ENCODE measurements at places on chromosomes 6 and 20.

- DNase-seq = no peak
Observed at GRCh38 chr6:37369321-37370201, 15.8 kb downstream of the RNF8 start.

- no peak for DNase-seq
Observed at GRCh38 chr6:13663986-13664385, 47.6 kb downstream of the RANBP9 start.

GRCh38 chr20:50725724-50726005, 5.7 kb upstream of the PARD6B start:
- DNase-seq = no peak

DNA sequence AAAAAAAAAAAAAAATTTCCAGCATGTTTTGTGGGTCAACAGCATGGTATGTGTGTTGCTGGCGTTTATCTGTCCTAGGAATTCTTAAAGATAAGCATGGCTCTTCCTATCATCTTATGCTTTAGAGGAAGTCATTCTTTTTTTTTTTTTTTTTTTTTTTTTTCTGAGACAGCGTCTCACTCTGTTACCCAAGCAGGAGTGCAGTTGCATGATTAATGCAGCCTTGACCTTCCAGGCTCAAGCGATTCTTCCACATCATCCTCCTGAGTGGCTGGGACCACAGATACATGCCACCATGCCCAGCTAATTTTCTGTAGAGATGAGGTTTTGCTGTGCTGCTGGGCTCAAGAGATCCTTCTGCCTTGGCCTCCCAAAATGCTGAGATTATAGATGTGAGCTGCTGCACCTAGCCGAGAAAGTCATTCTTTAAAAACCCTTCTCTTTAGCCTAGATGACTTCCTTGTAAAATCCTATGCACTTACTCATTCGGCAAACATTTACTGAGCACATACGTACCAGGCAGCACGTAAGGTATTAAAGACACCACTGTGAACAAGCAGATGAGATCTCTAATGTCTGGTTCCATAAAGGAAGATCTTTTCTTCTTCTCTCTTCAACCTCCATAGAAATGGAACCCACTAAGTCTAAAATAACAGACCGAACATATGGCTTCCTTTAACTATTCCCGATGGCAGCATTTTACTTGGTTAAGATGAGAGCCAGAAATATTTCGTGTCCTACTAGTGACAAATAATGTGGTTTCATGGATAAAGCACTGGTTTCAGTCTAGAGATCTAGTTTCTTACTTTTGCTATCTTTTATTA, 122.4 kb downstream of the RIN2 start:
- no peak for DNase-seq

- peak; percentile 77 for DNase-seq
Observed at GRCh38 chr20:59515013-59515905, 89.1 kb upstream of the PHACTR3 start.

GRCh38 chr20:45343532-45344167, 4.6 kb downstream of the SDC4 start:
- peak; percentile 68 for DNase-seq

- DNase-seq = no peak
Observed at GRCh38 chr6:156599366-156599765, 177.8 kb upstream of the ARID1B start.

DNA sequence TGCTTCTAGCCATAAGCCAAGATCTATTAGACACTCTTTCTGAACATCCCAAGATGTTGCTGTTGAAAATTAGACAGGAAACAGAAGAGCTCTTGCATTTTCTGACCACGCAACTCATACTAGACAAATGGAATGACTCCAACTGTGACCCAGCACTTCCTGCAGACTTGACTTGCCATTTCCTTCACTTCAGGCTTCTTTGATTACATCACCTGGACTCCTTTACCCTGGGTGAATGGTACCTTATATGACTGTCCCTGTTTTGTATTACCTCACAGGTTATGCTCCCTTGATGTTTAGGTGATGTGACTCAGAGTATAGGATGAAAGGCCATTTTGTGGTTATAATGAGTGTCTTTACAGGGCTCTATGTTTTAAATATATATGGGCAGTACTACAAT, 236.1 kb downstream of the BMP2 start:
- DNase-seq = no peak

GRCh38 chr6:126419901-126420300, 80.0 kb downstream of the CENPW start:
- no peak for DNase-seq

GRCh38 chr6:43185391-43185985, 3.5 kb downstream of the CUL9 start:
- DNase-seq = no peak

DNA sequence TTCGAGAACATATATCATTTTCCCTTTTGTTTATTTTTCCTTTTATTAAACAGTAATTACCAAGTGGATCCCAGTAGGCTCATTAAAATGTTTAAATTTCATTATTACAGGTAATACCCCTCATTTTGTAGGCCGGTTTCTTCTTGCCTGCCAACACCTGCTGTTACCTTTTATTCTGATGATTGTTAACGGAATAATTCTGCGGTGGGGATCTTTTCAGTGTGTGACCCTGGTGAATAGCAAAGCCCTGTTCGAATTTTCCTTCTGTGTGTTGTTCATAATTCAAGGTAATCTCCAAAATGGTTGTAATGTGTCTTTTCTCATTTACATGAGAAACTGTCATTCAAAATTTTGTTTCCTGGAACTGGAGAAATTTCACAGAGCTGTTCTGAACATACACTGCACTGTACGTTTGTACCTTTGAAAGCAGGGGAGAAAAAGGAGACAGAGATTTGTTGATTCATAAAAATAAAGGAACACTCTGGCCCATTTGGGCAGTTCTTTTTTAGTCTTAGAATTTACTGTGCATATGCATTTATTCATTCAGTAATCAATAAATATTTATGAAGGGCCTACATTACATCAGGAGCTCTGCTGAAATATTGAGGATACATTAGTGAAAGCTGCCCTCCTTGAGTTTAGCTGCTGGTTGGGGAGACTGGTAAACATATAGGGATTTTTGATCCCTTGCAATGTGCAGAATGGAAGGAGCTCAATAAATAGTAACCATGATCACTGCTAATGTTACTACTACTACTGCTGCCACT, 502.0 kb downstream of the QKI start:
- no peak for DNase-seq

DNA sequence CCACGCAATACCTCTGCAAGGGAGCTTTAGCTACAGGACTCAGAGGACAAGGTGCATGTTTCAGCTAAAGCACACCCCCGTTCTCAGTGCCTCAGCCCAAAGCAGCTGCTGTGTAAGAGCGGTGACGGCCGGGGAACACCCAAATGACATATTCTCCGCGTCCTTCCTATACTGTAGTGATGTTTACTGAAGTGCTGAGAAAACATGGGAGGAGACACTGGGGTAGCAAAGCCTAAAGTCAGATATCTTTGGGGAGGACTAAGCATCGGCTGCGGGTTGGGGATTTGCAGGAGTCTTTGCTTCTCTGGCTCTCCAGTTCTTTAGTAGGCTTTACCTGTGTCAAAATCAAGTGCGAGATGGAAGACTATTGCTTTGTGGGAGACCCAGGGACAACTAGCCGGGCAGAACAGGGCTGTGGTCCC, 1.7 kb downstream of the SLC22A23 start:
- DNase-seq = peak; percentile 51

DNA sequence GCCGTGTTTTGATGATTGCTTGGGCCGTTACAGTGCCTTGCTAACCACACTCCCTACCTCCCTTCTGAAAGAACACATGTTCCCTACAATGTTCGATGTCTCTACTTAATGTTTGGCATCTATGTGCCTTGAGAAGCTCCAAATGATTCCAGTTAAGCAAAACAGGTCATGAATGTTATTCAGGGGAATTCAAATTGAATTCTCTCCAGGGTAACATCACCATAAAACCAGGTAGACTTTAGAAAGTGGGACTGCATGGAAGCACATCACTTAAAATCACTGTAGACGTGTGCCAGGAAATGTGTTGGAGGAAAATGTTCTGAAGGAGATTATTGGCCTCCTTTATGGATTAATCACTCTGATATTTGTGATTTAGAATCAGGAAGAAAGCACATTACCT, 128.1 kb downstream of the ADAT2 start:
- no peak for DNase-seq

GRCh38 chr6:89339565-89339964, 13.0 kb downstream of the UBE2J1 start:
- no peak for DNase-seq

- DNase-seq = no peak
Observed at GRCh38 chr20:54122189-54122588, 51.6 kb downstream of the CYP24A1 start.

GRCh38 chr6:17883665-17884497, 103.6 kb downstream of the KIF13A start:
- DNase-seq = no peak

DNA sequence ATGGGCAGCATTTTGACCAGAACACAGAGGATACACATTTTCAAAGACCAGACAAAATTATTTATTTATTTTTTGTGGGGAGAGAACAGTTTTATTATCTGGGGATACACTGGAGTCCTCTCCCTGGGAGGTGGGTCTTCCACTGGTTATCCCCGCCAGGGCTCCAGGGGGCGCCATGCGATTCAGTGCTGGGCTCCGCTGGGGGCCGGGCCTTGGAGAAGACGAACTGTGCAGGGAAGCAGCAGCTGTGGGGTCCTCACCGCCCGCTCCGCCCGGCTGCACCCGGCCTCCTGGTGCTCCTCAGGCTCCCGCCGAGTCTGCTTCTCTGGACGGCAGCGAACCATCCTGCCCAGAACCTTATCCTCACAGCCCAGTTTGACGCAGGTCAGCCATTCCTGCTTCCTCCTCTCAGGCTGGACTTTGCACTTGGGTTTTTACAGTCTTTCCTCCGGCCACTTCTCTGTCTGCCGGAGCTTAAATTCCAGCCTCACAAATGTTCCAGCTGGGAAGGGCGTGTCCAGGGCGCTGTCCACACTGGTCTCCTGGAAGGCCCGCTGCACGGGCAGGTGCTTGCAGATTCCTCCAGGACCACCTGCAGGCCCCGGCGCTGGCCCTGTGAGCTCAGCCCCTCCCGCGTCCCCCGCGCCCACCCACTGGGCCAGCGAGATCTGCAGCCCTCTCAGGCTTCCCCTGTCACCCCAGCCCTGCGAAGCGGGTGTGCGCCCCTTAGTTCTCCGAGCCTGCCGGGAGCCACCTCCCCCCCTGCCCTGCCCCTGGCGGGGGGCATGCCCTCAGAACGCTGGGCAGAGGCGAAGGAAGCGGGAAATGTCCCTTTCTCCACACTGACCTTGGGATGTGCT, 1830.0 kb upstream of the DEFB115 start:
- peak; percentile 25 for DNase-seq

GRCh38 chr20:49890471-49891361, 24.6 kb downstream of the SPATA2 start:
- no peak for DNase-seq

GRCh38 chr6:97094376-97094775, 169.8 kb downstream of the KLHL32 start:
- no peak for DNase-seq

DNA sequence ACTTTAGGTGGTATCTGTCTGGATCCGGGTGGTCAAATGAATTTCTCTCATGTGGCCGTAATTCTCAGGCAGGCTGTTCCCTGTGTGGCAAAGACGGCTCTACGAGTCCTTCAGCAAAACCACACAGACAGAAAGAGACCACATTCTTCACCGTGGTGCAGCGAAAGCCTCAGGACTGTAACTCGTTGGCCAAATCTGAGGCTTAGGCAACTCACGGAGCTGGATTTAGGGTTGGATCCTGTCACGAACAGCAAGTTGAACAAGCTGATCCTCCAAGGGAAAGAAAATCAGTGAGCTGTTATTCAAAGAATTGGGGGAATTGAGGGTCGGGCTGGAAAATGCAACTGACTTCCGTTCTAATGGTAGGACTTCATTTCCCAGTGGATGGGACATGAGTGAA, 167.4 kb downstream of the ZMYND8 start:
- DNase-seq = no peak

DNA sequence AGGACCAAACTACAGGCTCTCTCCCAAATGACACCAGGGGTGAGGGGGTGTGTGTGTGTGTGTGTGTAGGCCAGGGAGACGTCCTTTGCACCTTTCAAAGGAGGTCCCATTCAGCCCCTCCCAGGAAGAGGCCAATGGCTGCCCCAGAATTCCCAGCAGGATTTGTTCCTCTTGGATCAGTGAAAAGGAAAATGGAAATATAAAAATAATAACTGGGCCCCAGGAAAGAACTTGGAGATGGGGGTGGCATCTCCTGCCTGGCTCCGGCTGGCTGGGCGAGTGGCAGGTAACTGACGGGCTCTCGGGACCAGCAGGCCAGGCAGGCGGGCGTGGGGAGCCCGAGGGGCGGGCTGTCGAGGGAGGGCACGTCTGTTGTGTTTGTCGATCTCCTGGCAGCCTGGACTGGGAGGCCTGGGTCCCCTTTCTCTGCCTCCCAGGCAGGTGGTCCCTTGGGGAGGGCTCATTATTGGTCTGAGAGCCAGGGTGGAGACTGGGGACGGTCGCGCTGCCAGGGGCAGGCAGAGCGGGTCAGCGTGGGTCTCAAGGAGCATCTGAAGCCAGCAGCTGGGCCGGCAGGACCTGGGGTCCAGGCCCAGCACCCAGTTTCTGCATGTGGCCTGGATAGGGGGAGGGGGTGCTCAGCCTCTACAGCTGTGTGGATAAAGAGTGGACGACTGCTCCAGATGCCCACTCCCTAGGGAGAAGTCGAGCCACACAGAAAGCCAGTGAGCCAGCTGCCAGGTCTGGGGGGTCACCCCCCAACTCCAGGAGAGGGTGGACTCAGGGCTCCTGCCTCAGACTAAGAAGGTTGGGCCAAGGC, 3.1 kb downstream of the NOL4L start:
- no peak for DNase-seq

- DNase-seq = no peak
Observed at GRCh38 chr6:44138717-44139350, 11.5 kb downstream of the TMEM63B start.

DNA sequence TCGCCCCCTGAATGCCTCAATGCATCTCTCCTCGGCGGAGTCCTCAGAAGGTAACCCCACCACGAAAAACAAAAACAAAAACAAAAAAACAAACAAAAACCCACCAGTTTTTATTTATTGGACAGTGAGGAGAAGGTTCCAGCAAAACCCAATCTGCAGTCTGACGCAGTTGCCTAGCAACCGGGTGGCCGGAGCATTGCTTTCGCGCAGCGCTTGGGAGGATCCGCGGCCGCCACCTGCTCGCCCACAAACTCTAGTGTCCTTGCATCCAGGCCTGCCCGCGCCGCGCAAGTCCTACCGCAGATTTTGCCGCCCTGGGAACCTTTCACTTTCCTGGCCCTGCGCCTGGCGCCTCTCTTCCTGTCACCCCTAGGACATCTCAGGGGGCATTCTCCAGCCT, 17.6 kb downstream of the TFAP2B start:
- DNase-seq = no peak

- no peak for DNase-seq
Observed at GRCh38 chr6:151721146-151721545, 86.3 kb upstream of the ESR1 start.

DNA sequence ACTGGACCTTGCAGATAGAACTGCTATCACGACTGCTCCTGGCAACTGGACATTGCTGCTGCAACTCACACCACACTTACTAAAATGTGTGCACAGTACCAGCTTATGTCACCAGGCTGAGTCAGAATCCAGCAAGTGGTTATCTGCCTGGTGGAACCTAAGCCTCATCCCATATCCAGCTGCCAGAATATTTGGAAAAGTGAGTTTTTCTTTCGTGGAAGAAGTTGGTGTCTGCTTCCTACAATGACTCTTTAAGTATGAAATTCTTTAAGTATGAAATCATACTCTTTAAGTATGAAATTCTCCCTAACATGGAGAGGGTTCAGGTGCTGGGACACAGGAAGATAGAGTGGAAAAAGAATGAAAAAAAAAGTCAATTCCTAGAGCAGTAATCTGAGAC, 16.4 kb upstream of the POLR1H start:
- no peak for DNase-seq

- DNase-seq = no peak
Observed at GRCh38 chr6:10526156-10526555, 5.0 kb downstream of the GCNT2 start.

- DNase-seq = no peak
Observed at GRCh38 chr20:23666189-23666588, 22.6 kb downstream of the CST4 start.
